ENCODE measurements at places on chromosomes 6 and 20. TPM values are rescaled to one million over a fixed set of nuclear protein-coding genes. Genes with fewer than 3 reads are reported as not detected.

The SLC35D3 gene
- 0.07 TPM for polyA plus RNA-seq

The OTOR gene
- 0.08 TPM for polyA plus RNA-seq

The WDR27 gene
- polyA plus RNA-seq: 88.8 TPM

The BIRC7 gene
- 0.82 TPM for polyA plus RNA-seq

The IL20RA gene
- 1.6 TPM for polyA plus RNA-seq
